ENCODE measurements at places on chromosomes 6 and 20.
A peak's percentile ranks its signal among the peaks of the same experiment; 100 is the strongest.

GRCh38 chr6:150546457-150546856 is 53.2 kb upstream of the PLEKHG1 start:
- H3K4me3 ChIP-seq: no peak overlapping the region
- no peak for DNase-seq
- H3K4me1 ChIP-seq: peaks cover 12% of the 10 kb centered on the region
- H3K27me3 ChIP-seq: no peaks in the 10 kb centered on the region
- no peaks in the 10 kb centered on the region for H3K36me3 ChIP-seq

DNA sequence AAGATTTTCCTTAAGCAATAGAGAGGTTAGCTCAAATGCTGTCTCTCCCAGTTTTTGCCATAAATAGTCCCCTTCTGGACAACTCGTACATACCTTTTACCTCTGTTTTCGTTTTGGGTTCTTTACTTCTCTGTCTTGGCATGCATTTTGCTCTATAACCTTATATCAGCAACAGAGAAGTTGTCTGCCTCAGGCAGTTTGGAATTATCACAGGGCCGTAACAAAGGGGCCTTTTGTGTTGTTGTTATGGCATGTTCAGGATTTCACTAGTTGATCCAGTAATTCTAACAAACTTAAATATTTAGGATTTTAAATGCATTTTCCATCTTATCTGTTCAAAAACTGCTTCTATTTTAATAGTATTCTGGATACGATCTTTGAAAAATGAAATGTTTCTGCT is 259.8 kb downstream of the CD109 start:
- no peaks in the 10 kb centered on the region for H3K4me1 ChIP-seq
- no peak for DNase-seq
- H3K27ac ChIP-seq: no peak overlapping the region
- no peak overlapping the region for H3K4me3 ChIP-seq
- H3K27me3 ChIP-seq: no peaks in the 10 kb centered on the region
- no peaks in the 10 kb centered on the region for H3K36me3 ChIP-seq

GRCh38 chr6:35385457-35386202 is 43.3 kb downstream of the PPARD start:
- no peak overlapping the region for H3K4me3 ChIP-seq
- H3K36me3 ChIP-seq: no peaks in the 10 kb centered on the region
- no peaks in the 10 kb centered on the region for H3K27me3 ChIP-seq

DNA sequence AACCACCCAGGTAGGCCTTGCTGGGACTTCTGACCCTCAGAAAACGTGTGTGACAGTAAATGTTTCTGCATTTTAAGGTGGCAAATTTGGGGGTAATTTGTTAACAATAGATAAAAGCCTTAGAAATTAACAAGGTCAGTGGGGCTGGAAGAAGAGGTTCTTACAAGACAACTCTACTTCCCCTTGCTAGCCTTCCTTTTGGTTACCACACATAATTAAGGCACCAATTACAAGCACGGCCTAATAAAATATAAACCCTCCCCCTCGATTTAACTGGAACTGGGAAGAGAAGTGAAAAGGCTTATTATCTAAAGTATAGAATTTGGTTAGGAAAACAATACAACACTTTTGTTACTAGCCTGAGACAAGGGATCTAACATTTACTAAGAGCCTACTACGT is 38.8 kb downstream of the ELOVL5 start:
- H3K4me3 ChIP-seq: no peak overlapping the region
- no peak for DNase-seq
- peak overlapping the region; percentile 42 for H3K27ac ChIP-seq

DNA sequence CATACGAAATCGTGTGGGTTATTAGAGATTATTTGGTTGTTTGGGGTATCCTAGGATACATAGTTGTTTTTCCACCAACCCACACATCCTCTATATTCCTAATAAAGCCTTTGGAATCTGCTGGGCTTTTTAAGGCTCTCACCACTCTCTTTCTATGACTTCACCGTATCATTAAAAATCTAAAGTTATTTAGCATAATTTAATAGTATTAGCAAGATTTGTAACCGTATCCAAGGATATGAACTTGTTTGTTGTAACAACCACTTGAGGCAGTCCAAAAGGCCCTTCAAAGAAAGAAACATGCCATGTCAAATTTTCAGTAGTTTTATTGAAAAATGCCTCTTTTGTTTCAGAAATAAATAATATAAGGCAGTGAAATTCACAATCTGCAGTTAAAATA is 121.8 kb downstream of the COL12A1 start:
- no peaks in the 10 kb centered on the region for H3K4me1 ChIP-seq
- no peak for DNase-seq
- H3K27ac ChIP-seq: no peak overlapping the region
- H3K27me3 ChIP-seq: no peaks in the 10 kb centered on the region

DNA sequence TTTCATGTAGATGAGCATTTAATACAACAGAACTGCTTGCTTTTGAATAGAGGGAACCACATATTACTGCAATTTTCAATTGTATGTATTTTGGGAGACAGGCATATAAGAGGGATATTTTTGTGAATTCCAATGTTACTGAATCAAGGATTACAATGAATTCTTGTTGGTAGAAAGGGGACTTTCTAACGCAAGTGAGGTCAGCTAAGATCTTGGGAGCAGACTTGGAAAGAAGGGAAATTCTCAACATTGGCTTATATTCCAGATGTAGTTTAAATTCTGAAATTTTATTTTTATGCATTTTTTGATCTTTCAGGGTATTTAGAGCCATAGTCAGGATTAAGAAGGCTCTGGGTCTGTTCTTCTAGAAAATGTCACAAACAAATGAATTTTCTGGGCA is 43.3 kb upstream of the CTAGE9 start:
- no peak overlapping the region for H3K27ac ChIP-seq
- H3K36me3 ChIP-seq: no peaks in the 10 kb centered on the region
- no peaks in the 10 kb centered on the region for H3K27me3 ChIP-seq
- H3K4me1 ChIP-seq: no peaks in the 10 kb centered on the region
- no peak for DNase-seq

DNA sequence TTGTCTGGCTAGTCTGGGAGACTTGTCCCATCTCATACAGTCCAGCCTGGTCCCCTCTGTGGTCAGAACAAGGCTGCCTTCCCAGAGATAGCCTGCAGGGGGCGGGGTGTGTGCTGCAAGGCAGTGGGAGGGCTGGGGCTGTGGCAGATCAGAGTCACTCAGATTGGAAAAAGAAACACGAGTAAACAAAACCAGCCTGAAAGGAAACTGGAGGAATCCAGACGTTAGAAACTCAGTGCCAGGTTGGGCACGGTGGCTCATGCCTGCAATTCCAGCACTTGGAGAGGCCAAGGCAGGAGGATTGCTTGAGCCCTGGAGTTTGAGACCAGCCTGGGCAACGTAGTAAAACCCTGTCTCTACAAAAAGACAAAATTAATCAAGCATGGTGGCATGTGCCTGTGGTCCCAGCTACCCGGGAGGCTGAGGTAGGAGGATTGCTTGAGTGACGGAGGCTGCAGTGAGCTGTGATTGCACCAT is 20.2 kb downstream of the LEMD2 start:
- no peaks in the 10 kb centered on the region for H3K4me1 ChIP-seq
- DNase-seq: peak; percentile 76
- no peak overlapping the region for H3K4me3 ChIP-seq
- no peaks in the 10 kb centered on the region for H3K27me3 ChIP-seq

GRCh38 chr20:8200220-8200619 is 68.2 kb downstream of the PLCB1 start:
- H3K27ac ChIP-seq: no peak overlapping the region
- no peaks in the 10 kb centered on the region for H3K27me3 ChIP-seq
- no peak overlapping the region for H3K4me3 ChIP-seq

GRCh38 chr20:51365670-51366069 is 176.8 kb downstream of the NFATC2 start:
- H3K4me1 ChIP-seq: no peaks in the 10 kb centered on the region
- H3K36me3 ChIP-seq: no peaks in the 10 kb centered on the region
- H3K27me3 ChIP-seq: no peaks in the 10 kb centered on the region
- DNase-seq: no peak
- no peak overlapping the region for H3K27ac ChIP-seq
- H3K4me3 ChIP-seq: no peak overlapping the region

- H3K36me3 ChIP-seq: no peaks in the 10 kb centered on the region
- no peak overlapping the region for H3K27ac ChIP-seq
- H3K4me1 ChIP-seq: no peaks in the 10 kb centered on the region
- H3K4me3 ChIP-seq: no peak overlapping the region
- DNase-seq: no peak
Measured at GRCh38 chr6:14876778-14877613, 368.9 kb upstream of the JARID2 start.

GRCh38 chr20:46021361-46022359 is 7.4 kb upstream of the SLC12A5 start:
- DNase-seq: peak; percentile 80
- H3K27ac ChIP-seq: no peak overlapping the region
- H3K36me3 ChIP-seq: no peaks in the 10 kb centered on the region
- H3K4me1 ChIP-seq: no peaks in the 10 kb centered on the region
- H3K4me3 ChIP-seq: peak overlapping the region; percentile 43

DNA sequence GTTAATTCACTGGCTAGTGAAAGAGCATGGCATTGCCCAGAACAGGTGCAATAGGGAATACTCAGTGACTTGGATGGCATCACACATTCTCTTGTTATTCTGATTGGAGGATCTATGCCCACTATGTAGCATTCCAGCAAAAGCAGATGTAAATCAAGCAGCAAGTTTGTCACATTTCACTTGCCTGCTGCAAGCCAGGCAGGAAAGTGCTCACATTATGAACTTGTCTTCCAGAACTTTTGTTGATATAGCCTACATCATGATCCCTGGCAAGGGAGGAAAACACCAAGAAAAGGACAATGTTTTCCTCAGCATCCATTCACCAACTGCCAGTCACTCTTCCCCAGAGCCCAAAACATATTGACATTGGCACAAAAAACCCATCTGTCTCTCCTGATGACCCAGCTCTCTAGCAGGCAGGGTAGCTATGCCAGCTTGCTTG is 77.8 kb downstream of the ARHGAP18 start:
- no peak for DNase-seq
- no peak overlapping the region for H3K4me3 ChIP-seq
- H3K27me3 ChIP-seq: no peaks in the 10 kb centered on the region
- 0 out of 2 replicates have a peak, but pooled peaks cover 1% of the 10 kb centered on the region for H3K36me3 ChIP-seq

GRCh38 chr6:6793388-6794250 is 205.1 kb downstream of the LY86 start:
- H3K4me3 ChIP-seq: no peak overlapping the region
- H3K27me3 ChIP-seq: no peaks in the 10 kb centered on the region
- no peak overlapping the region for H3K27ac ChIP-seq
- no peak for DNase-seq

- H3K36me3 ChIP-seq: no peaks in the 10 kb centered on the region
- peaks cover 27% of the 10 kb centered on the region for H3K4me1 ChIP-seq
- no peak for DNase-seq
- H3K27ac ChIP-seq: no peak overlapping the region
- no peak overlapping the region for H3K4me3 ChIP-seq
Measured at GRCh38 chr6:15905488-15906419, 223.1 kb upstream of the MYLIP start.

DNA sequence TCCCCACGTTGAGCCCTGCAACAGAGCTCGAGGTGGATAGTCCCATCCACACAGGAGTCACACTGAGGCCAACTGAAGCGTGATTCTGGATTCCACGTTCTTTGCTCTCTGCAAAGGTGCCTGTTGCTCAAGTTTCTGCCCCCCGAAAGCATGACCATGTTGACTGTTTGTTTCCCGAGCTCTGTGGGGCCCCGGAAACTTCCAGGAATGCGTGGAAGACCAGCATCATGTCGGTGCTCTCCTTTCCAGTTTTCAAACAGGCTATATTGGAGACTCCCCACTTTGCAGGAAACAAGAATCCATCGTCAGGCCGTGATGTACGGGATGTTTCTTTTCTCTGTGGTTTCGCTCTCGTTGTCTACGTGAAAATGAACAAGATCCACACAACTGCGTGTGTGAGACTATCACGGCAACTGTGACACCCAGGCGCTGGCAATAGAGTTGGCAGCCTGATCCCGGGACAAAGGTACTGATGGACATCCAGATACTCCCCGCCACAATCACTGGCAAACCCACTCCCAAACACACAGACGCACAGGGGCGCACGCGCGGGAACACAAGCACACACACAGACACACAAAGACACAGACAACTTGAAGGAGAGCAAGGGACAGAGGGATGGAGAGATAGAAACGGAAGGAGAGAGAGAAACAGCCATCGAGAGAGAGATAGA is 444.6 kb upstream of the DEFB115 start:
- H3K4me3 ChIP-seq: no peak overlapping the region
- no peaks in the 10 kb centered on the region for H3K36me3 ChIP-seq
- no peak overlapping the region for H3K27ac ChIP-seq
- H3K4me1 ChIP-seq: no peaks in the 10 kb centered on the region
- H3K27me3 ChIP-seq: no peaks in the 10 kb centered on the region
- DNase-seq: no peak

DNA sequence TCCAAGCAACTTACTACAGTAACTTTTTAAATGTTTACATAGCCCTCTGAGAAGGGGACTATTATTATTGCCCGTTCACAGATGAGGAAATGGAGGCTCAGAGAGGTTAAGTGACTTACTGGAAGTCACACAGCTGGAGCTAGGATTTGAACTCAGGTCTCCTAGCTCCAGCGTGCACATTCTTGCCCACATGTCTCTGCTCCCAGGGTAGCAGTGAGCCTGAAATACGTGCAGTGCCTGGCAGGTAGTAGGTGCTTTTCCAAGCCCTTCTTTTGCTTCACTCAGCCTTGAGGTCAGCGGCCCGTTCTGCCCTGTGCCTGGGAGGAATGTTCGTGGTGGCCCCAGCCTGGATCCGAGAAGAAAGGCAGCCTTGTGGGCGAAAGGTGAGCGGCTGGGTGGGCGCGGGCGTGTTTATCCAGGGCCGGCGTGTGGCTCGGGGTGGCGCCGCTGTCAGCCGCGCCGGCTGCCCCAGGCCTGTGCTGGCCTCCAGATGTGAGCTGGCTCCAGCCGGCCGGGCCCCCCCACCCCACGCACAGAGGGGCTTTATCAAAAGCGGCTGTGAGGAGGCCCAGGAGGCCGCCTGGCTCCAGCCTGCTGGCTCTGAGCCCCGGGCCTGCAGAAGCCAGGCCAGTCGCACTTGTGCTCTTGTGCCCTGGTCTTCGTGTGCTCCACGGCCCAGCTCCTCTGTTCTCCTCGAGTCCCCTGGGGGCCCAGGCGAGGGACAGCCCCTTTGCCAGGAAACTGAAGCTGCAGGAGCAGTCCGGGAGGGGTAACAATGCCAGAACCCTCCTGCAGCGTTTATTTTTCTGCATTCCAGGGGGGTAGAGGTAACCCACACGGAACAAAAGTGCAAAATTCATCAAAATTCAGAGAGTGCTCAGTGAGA is 58.1 kb downstream of the UBE2V1 start:
- peak overlapping the region; percentile 8 for H3K27ac ChIP-seq
- peaks cover 6% of the 10 kb centered on the region for H3K4me1 ChIP-seq
- H3K4me3 ChIP-seq: no peak overlapping the region
- no peak for DNase-seq

DNA sequence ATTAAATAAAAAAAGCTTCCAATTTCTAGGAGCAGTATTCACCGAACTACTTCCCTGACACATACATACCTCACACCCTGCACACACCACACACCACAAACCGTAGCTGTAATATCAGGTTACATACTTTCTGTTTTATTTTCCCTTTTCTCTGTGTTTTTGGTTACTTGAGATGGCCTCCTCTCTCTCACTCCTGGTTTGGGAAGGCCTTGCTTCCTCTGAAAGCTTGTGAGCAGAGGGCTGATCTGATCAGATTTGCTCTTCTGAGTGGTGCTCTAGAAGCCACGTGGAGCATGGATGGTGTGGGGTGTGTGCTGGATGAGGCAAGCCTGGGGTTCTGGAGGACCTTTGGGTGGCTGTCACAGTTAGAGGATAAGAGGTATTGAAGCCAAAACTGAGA is 20.9 kb downstream of the UTRN start:
- no peak for DNase-seq
- peaks cover 1% of the 10 kb centered on the region for H3K36me3 ChIP-seq
- H3K4me1 ChIP-seq: peaks cover 47% of the 10 kb centered on the region
- no peaks in the 10 kb centered on the region for H3K27me3 ChIP-seq

GRCh38 chr20:37915434-37915787 is 12.5 kb downstream of the VSTM2L start:
- H3K27me3 ChIP-seq: no peaks in the 10 kb centered on the region
- no peak overlapping the region for H3K27ac ChIP-seq
- no peak overlapping the region for H3K4me3 ChIP-seq

All from Caco-2 (cell line).